ENCODE measurements at places on chromosomes 5 and 9.

- H3K4me3 ChIP-seq = no peak overlapping the region
- no peaks in the 10 kb centered on the region for H3K4me1 ChIP-seq
- DNase-seq = no peak
- H3K27me3 ChIP-seq = no peaks in the 10 kb centered on the region
- no peaks in the 10 kb centered on the region for H3K36me3 ChIP-seq
These were observed 12.6 kb upstream of the SPARC start for GRCh38 chr5:151699071-151699901.

GRCh38 chr9:79670269-79670961, 98.7 kb downstream of the TLE4 start:
- H3K36me3 ChIP-seq = peaks cover 33% of the 10 kb centered on the region
- H3K27ac ChIP-seq = no peak overlapping the region
- DNase-seq = no peak
- no peak overlapping the region for H3K4me3 ChIP-seq
- no peaks in the 10 kb centered on the region for H3K27me3 ChIP-seq
- H3K4me1 ChIP-seq = peaks cover 50% of the 10 kb centered on the region

GRCh38 chr9:126509718-126510117, 104.0 kb upstream of the LMX1B start:
- peaks cover 48% of the 10 kb centered on the region for H3K27me3 ChIP-seq
- no peak overlapping the region for H3K27ac ChIP-seq
- H3K4me1 ChIP-seq = peaks cover 4% of the 10 kb centered on the region
- no peak for DNase-seq

DNA sequence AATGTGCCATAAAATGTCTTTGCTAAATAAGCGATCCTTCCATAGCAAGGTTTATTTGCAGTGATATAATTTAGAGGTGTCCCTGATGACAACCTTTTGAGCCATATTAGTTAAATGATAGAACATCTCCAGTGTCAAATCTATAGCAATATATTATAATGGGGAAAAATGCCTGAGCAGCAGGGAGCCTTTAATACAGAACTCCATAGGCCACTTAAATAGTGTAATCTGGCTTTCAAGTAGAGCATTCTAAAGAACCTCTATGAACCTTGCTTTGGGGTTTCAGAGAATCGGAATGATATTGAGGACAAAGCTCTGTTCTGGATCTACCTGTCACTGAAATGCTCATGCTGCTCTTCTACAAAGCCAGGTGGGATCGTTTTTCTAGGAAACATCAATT, 96.7 kb upstream of the MEF2C start:
- no peaks in the 10 kb centered on the region for H3K27me3 ChIP-seq
- H3K27ac ChIP-seq = no peak overlapping the region
- H3K36me3 ChIP-seq = no peaks in the 10 kb centered on the region
- no peak overlapping the region for H3K4me3 ChIP-seq
- DNase-seq = no peak
- peaks cover 18% of the 10 kb centered on the region for H3K4me1 ChIP-seq

GRCh38 chr9:71279151-71279739, 157.8 kb upstream of the TRPM3 start:
- peaks cover 6% of the 10 kb centered on the region for H3K27me3 ChIP-seq
- H3K27ac ChIP-seq = no peak overlapping the region
- H3K36me3 ChIP-seq = no peaks in the 10 kb centered on the region
- DNase-seq = no peak
- H3K4me1 ChIP-seq = no peaks in the 10 kb centered on the region
- no peak overlapping the region for H3K4me3 ChIP-seq

DNA sequence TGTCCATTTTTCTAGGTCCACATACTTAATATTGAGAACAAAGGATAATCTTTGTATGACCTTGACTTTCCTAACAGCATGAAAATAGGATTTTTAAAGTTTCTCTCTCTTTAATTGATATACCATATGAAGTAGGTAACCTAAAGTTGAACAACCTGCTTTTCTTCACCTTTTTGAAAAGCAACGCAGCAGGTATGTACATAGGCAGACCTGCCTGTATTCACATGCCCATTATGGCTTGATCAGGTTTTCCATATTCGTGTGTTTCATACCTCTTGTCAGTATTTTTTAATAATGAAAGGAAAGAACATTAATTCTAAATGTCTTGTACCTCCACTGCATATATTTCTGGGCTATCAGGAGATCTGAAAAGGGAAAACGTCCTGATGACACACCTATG, 1.5 kb upstream of the ADAMTSL1 start:
- no peak overlapping the region for H3K27ac ChIP-seq
- H3K27me3 ChIP-seq = peaks cover 25% of the 10 kb centered on the region
- peaks cover 1% of the 10 kb centered on the region for H3K4me1 ChIP-seq

DNA sequence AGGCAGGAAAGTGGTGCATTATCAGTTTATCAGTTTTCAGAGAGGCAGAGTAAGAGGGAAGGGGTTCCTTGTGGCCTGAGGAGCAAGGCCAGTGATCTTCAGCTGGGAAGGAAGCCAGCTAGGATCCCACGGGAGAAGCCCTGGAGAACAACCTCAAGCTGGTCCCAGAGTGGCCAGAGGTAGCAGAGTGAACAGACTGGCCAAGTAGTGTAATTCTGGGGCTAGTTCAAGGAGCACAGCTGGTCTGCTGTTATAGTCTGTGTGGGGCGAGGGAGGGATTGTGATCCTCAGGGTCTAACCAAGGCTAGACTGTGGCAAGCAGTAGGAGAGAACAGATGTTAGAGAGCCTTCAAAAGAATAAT, 164.6 kb downstream of the CARTPT start:
- no peak overlapping the region for H3K27ac ChIP-seq
- H3K36me3 ChIP-seq = no peaks in the 10 kb centered on the region
- H3K4me1 ChIP-seq = peaks cover 3% of the 10 kb centered on the region

GRCh38 chr9:78011049-78011448, 20.6 kb downstream of the GNAQ start:
- H3K27ac ChIP-seq = peak overlapping the region; percentile 77
- peak overlapping the region; percentile 38 for H3K4me3 ChIP-seq
- H3K36me3 ChIP-seq = peaks cover 5% of the 10 kb centered on the region
- peaks cover 69% of the 10 kb centered on the region for H3K4me1 ChIP-seq
- DNase-seq = no peak
- H3K27me3 ChIP-seq = no peaks in the 10 kb centered on the region

DNA sequence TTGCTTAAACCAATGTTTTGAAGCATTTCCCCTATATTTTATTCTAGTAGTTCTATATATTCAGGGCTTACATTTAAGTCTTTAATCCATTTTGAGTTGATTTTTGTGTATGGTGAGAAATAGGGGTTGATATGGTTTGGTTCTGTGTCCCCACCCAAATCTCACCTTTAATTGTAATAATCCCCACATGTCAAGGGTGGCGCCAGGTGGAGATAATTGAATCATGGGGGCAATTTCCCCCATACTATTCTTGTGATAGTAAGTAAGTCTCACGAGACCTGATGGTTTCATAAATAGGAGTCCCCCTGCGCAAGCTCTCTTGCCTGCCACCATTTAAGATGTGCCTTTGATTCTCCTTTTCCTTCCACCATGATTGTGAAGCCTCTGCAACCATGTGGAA, 92.2 kb upstream of the TBC1D2 start:
- H3K36me3 ChIP-seq = no peaks in the 10 kb centered on the region
- H3K4me3 ChIP-seq = no peak overlapping the region
- peaks cover 53% of the 10 kb centered on the region for H3K27me3 ChIP-seq
